ENCODE measurements at places on chromosomes 11 and 22.

- no peak for DNase-seq
Observed at GRCh38 chr11:69770540-69770939, 4.6 kb downstream of the FGF4 start.

DNA sequence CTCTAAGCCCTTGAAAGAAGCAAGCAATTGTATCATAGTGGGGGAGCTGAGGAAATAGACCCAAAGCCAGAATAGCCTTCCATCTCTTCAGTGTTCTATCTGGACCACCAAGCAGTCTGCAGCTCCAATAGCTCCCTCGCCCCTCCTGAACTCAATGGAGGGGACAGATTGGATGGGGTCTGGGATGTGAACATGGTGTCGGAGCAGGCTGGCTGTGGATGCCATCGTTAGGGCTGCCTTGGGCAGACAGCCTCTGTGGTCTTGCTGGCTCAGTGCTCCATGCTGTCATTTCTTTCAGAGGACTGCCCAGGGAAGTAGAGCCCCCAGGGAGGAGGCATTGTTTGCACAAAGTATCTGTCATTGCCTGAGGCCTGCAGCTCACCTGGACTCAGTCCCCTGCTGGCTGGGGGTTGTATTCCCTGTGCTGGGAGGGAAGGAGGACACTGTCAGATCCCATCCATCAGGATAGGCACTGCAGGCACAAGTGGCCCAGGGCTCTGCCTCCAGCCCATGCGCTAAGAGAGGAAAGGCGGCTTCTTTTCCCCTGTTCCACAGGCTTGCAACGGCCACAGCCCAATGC, 537.7 kb downstream of the BUD13 start:
- DNase-seq, result no peak

DNA sequence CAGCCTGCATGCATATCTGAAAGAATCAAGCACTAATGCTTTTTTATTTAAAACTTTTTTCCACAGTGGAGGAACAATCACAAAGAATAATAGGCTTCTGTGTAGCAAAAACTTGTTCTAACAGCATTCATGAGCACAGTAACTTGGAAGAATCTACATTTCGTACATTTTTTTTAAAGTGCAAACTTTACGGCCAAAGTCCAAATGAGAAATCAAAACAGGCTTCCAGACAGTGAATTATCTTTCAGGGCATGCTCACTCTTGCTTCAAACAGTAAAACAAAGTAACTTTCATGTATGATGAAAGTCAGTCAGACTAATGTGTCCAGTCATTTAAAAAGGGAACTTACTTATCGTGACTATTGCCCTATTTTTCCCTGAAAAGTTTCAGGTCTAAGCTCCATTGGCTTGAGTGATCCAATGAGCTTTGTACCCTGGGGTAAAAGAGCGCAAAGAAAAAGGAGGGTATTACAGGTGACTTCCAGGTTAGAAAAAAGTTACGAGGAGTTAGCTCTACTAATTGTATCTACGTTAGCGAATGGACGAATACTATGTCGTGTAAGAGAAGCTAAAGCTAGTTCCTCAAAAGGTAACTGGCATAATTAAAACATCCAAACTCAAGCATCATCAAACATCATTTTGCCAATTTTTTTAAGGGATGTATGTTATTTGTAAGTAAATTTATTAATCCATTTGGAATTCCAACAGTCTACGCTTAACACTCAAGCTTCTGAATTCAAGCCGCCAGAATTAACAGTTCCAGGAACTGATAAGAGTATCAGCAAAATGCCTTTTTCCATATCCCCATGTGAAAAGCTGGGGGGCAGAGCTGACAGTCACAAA, 1.7 kb downstream of the PICALM start:
- no peak for DNase-seq

- DNase-seq, result peak; percentile 8
Observed at GRCh38 chr11:75383246-75383645, 16.1 kb upstream of the RPS3 start.

- peak; percentile 19 for DNase-seq
Observed at GRCh38 chr11:63945477-63946163, 6.8 kb downstream of the NAA40 start.

DNA sequence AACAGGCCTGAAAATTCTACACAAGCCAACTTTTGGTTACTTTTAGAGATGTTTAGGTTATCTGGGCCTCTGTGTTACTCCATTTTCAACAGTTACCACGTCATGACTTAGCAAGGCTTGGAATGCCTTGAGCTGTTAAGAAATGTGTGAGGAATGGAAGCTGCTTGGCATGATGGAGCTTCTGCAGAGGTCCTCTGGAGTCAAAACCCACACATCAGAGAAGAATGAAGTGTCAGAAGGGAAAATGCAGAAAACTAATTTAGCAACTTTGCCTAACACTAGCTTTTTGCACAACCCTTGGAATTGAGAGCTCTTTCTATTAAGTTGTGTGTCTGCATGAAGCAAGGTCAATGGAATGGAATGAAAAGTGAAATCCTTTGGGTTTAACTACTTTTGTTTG, 27.4 kb downstream of the FAT3 start:
- no peak for DNase-seq

- DNase-seq, result no peak
Observed at GRCh38 chr22:38479096-38479837, 11.4 kb downstream of the KDELR3 start.

DNA sequence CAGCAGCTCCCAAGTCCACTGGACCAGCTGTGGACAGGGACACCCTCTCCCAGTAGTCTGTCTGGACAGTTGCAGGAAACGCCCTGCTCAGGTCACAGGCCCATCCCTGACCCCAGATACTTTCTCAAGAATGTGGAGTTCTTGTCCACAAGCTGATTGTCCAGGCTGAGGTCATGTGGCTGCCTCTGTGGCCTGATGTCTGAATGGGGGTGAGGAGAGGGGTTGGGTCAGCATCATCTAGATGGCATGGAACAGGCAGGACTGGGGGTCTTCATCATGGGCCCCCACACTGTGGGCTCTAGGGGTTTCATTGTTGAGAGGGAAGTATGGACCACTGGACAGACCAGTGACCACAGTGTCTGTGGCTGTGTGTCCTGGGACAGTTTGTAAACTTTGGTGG, 1015.0 kb downstream of the TBC1D22A start:
- DNase-seq, result no peak

DNA sequence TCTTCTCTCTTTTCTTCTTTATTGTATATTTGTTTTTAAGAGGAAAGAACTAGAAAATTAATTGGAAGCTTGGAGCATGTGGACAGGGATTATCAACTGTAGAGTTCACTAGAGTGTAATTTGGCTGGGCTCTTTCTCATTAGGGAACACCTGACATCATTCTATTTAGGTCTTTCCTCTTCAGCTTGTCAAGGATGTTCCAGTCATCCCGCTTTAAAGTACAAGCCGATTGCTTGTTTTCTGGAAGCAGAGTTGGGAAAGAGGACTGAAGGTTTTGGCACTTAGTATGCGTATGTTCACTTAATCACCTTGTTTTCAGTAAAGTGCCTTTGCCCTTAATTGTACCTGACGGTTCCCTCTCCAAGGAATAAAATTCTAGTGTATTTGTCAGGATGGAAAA, 111.6 kb downstream of the WNT11 start:
- DNase-seq, result no peak

DNA sequence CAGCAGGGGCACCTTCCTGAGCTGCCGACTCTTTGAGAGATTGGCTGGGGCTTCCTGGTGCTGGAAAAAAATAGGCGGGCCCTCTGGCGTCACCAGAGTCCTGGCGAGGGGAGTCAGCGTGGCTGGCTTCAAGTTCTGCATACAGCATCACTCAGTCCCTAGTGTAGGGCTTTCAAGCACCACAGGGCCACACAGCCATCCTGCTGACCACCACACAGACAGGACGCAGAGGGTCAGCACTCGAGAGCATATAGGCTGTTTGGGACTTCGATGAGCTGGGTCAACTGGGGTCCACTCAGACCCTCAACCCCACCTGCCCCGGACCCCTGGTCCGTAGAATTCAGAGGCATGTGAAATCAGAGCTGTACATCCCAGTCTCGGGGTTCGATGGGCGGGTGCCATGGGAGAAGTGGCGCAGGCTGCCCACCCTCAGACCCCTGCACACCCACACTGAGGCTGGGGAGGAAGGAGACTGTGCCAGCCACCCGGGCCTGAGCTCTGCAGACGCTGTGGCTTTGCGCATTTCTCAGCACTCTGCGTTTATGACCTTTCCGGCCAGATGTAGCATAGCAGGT, 1131.9 kb downstream of the BRD1 start:
- DNase-seq, result no peak

DNA sequence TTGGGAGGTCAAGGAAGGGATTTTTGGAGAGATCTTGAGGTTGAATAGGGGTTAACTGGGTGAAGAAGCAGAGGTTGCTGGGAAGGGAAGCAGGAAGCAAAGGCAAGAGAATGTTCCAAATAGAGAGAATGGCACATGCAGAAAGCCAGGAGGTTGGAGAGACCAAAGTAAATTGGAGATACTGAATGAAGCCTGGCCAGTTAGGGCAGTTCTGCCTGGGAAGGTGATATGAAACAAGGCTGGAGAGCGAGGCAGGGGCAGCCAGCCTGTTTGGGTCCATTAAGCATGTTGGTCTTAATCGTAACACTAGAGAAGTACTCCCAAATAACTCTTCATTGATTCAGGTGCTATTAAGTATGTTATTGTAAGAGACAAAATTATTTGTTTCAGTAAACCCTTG, 48.2 kb downstream of the ZNF143 start:
- DNase-seq, result no peak

Data from activated T-helper 1 cell treated with Interleukin-2 at 50 U/mL for 16 hours (primary cell).